OCI-LY7 (cell line): ENCODE measurements at places on chromosomes 6 and 20. TPM values are rescaled to one million over a fixed set of nuclear protein-coding genes. Genes with fewer than 3 reads are reported as not detected.

DNA sequence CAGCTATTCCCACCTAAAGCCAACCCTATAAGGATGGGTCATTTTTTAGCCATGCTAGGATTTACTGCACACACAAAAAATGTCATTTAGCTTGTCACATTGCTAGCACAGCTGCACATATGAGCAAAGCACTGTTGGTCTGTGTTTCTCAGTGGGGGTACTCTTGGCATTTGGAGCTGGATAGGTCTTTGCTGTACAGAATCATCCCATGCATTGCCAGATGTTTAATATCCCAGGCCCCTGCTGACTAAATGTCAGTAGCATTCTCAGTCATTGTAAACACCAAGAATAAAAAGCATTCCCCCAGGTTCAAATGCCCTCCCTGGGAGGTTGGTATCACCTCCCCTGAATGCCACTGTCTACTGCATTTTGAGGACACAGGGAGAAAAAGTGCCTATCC is 14.6 kb upstream of the LTV1 start:
- DNase-seq, result no peak

- DNase-seq, result no peak
Observed at GRCh38 chr6:10403385-10404106, 11.3 kb downstream of the TFAP2A start.

GRCh38 chr6:33008944-33009861 is at the start of gene HLA-DOA:
Gene HLA-DOA, minus strand, starts transcription at chr6:33009591.
- DNase-seq, result peak; percentile 89

GRCh38 chr6:142842418-142843261 is 102.3 kb downstream of the HIVEP2 start:
- no peak for DNase-seq

- no peak for DNase-seq
Observed at GRCh38 chr6:121522265-121522664, 86.8 kb downstream of the GJA1 start.

- no peak for DNase-seq
Observed at GRCh38 chr20:8310618-8311017, 178.6 kb downstream of the PLCB1 start.

DNA sequence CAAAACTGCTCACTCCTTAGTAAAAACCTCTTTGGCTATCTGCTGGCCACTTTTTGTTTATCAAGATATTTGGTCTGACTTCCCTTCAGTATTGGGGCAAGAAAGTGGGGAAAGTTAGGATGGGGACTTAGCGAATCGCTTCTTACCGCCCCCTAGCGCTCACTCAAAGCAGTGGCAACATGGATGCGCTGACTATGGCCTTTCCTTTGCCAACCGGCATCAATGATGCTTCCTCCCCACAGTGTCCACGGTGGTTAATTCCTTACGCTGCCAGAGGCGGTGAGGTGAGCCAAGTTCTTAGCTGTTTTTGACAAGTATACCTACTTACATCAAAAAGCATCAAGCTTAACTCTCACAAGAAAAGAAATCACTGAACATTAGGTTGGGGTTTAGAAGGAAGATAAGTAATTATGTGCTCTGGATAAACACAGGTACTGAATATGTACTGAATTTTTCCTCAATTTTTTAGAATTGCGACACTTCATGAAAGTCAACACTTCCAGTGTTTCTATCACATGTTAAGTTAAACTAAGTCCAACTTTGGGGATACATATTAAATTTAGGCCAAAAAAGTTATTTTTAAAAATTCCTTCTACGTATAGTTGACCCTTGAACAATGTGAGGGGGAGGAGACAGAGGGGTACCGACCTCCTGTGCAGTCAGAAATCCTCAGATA is 86.7 kb downstream of the GMDS start:
- DNase-seq, result peak; percentile 7

GRCh38 chr6:104118274-104118673 is 741.4 kb downstream of the HACE1 start:
- DNase-seq, result no peak

DNA sequence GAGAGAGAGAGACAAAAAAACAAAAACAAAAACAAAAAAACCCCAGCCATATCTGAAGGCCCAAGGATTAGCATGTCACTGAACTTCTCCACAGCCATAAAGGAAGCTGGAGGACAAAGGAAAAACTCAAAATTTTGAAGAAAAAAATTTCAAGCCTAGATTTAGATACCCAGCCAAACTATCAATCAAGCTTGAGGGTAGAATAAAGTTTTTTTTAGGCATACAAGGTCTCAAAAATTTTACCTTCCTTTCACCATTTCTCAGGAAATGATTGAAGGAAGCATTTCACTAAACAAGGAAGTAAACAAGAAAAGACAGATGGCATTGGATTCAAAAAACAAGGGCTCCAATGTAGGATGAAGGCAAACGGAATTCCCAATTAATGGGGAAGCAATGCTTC is 52.1 kb downstream of the KCNK5 start:
- no peak for DNase-seq

DNA sequence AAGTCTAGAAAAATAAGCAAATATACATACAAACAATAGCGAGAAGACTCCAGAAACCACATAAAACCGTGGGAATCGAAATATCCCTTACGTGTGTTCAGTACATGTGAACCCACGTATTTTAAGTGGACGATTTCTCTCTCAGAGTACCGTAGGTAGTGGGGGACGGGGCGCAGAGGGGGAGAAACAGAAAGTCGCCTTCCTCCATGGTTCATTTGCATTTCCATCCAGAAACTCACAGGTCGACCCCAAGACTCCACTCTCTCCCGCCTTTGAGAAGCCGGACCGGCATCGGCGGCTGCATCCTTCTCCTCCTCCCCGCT is 538 bp upstream of the ENPP1 start:
- DNase-seq, result no peak

GRCh38 chr6:167005350-167006159 is 6.4 kb downstream of the CEP43 start:
- no peak for DNase-seq

DNA sequence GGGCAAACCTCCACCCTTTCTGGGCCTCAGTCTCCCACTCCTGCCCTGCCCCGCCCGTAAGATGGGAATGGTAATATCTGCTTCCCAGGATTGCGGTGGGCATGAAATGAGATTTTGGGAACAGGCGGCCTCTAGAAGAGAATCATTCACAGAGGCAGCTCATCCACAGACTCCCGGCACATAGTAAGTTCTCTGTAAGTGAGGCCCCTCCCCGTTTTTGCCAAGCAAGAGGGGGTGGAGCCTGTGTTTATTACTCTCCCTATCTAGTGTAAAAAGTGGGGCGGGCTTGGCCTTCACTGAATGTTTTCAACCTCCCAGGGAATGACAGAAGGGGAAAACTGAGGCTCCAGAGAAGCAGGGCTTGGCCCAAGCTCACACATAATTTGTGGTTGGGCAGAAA is 20.0 kb downstream of the SUN5 start:
- no peak for DNase-seq

DNA sequence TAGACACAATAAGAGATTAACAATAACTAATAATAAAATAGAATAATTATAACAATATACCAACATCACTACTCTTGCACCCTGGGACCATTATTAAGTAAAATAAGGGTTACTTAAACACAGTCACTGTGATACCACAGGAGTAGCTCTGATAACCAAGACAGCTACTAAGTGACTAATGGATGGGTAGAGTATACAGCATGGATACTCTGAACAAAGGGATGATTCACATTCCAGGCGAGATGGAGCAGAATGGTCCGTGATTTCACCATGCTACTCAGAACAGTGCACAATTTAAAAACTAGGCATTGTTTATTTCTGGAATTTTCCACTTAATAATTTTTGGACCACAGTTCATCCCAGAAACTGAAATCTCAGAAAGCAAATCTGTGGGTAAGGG is 80.0 kb upstream of the FUT9 start:
- DNase-seq, result no peak

DNA sequence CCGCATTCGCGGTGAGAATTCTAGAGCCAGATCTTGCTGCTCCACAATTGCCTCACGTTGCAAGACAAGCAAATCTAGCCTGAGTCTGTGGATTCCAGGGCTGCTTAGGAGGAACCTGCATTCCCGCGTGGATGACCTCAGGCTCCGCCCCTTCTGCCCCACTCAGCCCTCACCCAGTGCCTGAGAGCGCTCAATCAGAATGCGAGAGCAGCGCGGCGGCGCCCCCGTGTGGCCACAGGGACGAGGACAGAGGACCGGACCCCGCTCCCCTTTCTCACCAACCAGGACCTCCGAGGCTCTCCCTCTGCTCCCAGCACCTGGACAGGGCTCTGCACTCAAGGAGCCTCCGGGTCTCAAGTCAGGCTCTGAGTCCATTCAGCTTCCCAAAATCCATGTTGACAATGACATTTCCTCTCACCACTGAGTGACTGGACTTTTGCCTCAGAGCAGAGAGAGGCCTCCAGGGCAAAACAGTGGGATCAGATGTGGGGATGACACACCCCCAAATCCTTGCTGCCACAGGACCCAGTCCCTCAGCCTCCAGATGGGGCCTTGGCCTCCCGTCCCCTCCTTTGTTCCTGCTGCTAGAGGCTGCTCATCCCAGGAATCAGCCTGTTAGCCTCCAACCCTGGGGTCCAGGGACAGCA is 52.0 kb downstream of the RPP21 start:
- DNase-seq, result peak; percentile 79

GRCh38 chr6:3457710-3458602 is 1.1 kb upstream of the SLC22A23 start:
- no peak for DNase-seq

DNA sequence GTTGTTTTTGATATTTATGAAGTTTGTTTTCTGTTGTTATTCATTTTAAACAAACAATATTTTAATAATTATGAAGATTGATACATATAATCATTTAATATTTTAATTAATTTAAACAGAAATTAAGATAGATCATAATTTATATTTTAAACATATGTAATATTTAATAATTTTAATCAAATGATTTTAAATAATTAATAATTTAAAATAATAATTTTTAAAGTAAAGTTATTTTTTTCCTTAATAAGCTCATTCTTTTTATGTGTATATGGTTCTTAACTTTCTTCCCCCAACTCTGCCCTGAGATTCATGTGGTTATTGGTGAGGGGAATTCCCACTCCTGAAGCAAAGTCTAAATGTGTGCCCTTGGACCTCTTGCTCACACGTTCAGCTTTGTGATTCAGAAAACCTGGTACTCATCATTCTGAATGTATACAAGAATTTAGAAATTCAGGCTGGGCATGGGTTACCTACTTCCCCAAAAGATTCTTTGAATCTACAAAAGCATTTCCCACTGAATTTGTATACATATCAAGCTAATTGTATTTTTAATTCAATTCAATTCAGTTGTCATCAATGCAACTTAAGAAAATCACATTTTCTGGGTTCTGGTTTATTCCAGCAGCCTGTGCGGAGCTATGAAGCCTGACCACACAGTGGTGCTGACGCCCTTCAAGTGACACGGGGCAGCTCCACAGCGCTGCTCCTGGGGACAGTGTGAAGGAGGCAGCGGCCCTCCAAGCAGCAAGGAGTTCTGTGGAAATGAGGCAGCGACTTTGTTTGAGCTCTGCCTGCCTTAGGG is 168.9 kb upstream of the UST start:
- DNase-seq, result peak; percentile 69

GRCh38 chr6:156949376-156949775 is 172.2 kb downstream of the ARID1B start:
- no peak for DNase-seq

DNA sequence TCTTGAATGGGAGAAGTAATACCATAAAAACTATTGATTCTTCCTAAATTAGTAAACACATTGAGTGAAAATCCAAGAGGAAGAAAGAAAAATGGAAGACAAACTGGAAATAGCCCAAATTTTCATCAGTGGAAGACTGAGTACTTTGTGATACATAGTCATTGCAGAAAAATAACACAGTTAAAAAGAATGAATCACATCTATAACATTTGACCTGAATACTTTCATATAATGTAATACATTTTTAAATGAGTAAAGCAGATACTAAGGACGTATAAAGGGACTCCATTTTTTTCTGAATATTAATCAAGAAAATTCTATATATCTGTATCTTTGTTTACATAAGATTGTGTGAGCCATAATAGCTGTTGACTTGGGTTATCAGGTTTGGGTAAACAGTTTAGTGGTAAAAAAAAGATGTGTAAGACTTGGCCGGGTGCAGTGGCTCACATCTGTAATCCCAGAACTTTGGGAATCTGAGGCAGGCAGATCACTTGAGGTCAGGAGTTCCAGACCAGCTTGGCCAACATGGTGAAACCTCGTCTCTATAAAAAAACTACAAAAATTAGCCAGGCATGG is 4.3 kb upstream of the SLC17A2 start:
- no peak for DNase-seq

DNA sequence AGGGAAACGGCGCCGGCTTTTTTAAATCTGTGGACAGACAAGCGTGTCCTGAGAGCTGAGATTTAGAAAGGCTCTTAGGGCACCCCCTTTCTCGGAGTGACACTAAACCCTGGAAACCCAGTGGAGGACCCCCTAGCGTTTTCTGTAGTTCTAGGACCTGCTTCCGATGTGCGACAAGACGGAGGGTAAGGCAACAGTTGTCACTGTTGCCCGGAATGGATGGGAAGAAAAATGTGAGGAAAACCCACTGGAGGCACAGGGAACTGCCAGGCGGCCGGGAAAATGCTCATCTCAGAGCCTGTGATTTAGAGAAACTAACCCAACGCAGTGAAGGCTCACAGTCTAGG is 551 bp upstream of the ATP5F1E start:
- DNase-seq, result no peak

DNA sequence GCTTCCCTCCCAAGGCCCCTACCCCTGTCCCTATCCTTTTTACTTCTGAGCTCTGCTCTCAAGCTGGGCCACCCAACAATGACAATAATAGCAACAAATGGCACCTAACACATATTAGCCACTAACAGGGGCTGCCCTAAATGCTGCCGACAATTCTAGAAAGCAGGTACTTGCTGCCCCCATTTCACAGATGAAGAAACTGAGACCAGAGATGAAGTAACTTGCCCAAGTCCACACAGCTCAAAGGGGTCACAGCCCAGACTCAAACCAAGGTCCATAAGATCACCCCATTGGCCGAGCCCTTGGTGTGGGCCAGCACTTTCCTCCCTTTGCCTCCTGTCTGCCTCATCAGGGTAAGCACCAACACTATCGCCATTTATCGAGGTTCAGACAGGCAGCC is 12.0 kb downstream of the BNIP5 start:
- no peak for DNase-seq

DNA sequence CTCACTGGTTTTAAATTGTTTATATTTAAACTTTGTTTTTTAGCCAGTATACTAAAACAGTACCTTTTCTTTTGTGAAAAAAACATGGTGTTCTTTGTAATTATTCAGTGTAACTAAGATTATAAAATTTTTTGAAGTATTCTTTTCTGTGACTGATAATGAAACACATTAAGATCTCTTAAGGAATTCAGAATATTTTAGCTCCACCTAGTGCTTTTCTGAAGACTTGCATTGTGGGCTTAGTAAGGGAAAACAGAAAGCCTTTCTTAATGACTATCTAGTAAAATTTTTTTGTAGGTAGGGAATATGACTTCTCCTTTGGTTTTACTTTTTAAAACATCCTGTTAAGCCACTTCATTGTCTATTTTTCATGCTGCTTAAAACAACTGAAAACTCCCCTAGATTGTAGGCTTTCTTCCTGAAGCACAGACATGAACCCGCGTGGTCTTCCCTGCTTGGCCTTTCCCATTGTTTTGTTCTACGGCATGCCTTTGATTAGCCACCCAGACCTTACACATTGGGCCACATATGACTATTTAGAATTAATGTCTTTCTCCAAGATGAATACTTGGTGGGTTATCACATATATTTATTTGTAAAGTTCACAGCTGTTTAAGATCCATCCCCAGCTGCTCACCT is 72.1 kb downstream of the AFDN start:
- DNase-seq, result peak; percentile 41

PDYN gene
- not detected in 2 replicates for total RNA-seq

IP6K3 gene
- total RNA-seq, result not detected in 2 replicates

FAM83B gene
- total RNA-seq, result not detected in 2 replicates

TMEM74B gene
- not detected in 2 replicates for total RNA-seq

CENPW gene
- 62.2 and 76.9 TPM in 2 replicates for total RNA-seq

PBOV1 gene
- not detected in 2 replicates for total RNA-seq

LKAAEAR1 gene
- not detected in 2 replicates for total RNA-seq

RHAG gene
- total RNA-seq, result not detected in 2 replicates
